ENCODE measurements at places on chromosomes 7 and 10.

DNA sequence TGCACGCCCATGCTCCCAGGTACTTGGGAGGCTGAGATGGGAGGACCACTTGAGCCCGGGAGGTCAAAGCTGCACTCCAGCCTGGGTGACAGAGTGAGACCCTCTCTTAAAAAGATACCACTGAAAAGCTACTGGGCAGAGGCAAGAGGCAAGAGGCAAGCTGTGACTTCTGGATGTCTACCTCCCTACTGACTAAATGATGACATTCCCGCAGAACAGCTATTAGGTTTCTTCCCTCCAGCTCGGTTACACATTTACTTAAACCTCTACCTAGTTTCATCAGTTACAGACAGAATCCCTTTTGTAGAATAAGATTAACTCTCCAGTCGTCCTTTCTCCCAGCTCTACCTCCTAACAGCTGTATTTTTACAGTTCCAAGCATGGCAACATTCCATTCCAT is 21.2 kb downstream of the RHEB start:
- DNase-seq: no peak

GRCh38 chr10:20207653-20208052 is 391.4 kb downstream of the PLXDC2 start:
- no peak for DNase-seq

- no peak for DNase-seq
Measured at GRCh38 chr10:13360587-13360986, 12.5 kb upstream of the SEPHS1 start.

GRCh38 chr7:37113661-37114355 is 334.9 kb downstream of the ELMO1 start:
- DNase-seq: no peak

DNA sequence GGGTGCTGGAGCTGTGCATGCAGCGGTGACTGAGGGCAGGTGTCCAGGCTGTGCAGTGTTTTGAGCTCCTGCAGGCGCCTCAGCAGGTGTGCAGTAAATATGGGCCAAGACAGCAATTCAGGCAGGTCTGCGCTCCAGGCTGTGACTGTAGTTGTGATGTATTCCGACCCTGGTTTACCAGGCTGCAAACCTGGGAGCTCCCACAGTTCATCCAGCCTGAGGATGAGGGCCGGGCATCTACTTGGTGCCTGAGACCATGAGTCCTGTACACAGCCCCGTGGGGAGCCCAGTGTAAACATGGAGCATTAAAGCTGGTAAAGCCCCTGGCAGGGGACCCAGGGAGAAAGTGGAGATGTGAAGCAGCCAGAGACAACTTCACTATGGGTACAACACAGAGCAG is 82.8 kb downstream of the VOPP1 start:
- no peak for DNase-seq

- DNase-seq: no peak
Measured at GRCh38 chr10:44948642-44949041, 11.0 kb upstream of the RASSF4 start.

DNA sequence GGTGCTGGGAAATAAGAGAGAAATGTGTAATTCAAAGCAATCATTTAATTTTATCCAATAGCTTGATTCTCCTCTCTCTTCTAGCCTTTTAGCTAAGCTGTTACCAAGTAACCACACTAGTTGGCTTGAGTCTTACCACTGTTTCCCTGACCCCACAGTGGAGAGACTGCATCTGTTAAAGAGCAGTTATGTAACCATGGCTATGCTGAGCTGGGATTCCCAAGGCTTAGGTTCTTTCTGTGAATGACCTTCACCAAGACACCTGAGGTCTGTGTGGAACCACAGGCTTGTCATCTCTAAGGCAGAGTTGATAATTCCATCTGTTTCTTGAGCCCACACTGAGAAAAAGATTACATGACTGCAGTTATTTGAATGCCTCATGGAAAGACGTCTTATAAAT is 47.7 kb upstream of the ATRNL1 start:
- no peak for DNase-seq

DNA sequence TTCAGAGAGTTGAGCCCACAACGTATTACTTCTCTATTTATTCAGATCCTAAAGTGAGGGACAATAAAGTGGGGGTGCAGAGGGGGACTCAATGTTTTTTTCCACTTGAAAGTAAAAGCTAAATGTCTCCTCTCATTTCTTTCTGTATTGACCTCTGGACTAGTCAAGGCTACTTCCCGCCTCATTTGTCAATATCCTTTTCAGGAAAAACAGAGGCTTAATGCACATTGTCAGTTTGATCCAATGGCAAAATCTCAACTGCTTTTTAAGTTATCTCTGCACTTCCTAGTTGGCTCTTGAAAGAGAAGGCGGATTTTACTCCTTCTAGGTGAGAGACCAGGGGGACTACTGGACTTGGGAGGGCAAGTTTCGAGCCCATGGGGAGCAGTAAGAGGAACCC is 56.4 kb downstream of the HIPK2 start:
- no peak for DNase-seq

DNA sequence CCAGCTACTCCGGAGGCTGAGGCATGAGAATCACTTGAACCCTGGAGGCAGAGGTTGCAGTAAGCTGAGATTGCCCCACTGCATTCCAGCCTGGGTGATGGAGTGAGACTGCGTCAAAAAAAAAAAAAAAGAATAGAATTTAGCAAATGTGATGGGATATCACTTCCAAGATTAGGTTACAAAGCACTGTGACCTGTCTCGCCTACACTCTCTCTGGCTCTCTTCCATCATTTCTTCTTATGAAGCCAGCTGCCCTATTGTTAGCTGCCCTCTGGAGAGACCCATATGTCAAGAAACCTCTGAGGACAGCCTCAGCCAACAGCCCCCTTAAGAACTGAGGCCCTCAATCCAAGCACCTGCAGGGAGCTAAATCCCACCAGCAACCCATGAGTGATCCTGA is 28.2 kb downstream of the ARHGAP21 start:
- DNase-seq: no peak

GRCh38 chr7:74206589-74207120 is 3.2 kb upstream of the LAT2 start:
- peak; percentile 91 for DNase-seq

GRCh38 chr7:44894888-44895580 is 9.7 kb upstream of the PURB start:
- no peak for DNase-seq

DNA sequence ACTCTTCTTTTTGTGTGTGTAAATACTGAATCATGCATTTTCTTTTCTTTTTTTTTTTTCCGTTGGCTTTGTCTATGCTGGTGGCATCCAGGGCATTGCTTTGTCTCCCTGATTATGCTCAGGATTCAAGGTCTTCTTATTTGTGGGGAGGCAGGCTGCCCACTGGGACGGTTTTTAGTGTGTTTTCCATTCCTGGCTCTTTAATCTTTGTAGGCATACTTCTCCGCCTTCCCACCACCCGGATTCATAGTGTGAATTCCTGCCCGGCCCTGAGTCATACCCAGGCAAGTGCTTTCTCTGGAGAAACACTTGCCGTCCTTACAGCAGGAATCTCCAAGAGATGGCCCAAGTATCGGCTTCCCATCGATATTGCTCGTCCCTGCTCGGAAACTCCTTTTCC is 5.2 kb downstream of the ZNF655 start:
- no peak for DNase-seq

DNA sequence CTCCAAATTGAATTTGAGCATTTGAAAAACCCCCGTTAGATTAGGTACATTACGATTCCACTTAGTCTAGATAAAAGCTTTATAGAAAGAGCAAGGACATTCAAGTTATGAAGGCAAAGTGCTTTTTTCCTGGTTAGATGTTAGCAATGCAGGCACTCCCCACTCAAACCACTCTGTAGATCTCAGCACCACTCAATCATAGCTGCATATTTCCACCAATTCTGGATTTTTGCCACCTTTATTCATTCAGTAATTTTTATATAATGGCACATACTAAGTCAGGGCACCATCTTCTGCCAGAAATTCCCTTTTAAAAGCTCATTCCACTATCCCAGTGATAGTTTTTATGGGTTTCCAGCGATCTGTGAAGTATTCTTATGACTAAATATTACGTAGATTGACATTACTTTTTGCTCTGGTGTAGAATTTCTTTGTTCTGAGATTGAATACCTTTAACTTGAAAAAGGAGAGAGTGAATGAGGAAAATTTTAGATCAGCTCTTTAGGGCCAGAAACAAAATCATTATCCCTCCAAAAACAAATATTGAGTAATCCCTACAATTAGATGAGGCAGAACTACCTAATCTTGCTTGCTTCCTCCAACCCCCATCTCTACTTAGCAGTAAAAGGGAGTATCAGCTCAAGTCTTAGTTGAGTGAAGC is 51.6 kb downstream of the RNLS start:
- no peak for DNase-seq

- DNase-seq: no peak
Measured at GRCh38 chr7:159070431-159071148, 74.1 kb downstream of the VIPR2 start.

DNA sequence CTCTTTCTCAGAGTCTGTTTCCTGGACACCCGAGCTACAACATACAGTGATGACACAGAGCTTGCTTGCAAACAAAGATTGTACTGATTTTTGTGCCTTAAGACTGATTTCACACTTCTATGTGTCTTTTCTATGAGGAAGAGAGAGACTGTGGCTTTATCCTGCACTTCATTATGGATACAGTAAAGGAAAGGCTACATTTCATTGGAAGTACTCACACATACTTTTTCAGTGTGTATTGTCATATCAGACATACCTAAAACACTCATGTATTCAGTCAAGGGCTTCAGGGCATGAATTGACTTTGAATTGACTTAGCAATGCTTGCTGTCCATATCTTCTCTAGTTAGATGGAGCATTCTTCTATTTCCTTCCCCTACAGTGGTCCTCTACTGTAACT is 135.5 kb upstream of the IMMP2L start:
- no peak for DNase-seq

GRCh38 chr7:113664867-113665266 is 253.9 kb downstream of the PPP1R3A start:
- DNase-seq: no peak

Data from suprapubic skin (tissue), 4 donors.